Ureter (tissue), 1 donor: ENCODE measurements at places on chromosomes 2 and 18. TPM values are rescaled to one million over a fixed set of nuclear protein-coding genes. Genes with fewer than 3 reads are reported as not detected.

Gene HOXD11
- total RNA-seq: 1.2 TPM

Gene SLC5A7
- 3.7 TPM for total RNA-seq

DNA sequence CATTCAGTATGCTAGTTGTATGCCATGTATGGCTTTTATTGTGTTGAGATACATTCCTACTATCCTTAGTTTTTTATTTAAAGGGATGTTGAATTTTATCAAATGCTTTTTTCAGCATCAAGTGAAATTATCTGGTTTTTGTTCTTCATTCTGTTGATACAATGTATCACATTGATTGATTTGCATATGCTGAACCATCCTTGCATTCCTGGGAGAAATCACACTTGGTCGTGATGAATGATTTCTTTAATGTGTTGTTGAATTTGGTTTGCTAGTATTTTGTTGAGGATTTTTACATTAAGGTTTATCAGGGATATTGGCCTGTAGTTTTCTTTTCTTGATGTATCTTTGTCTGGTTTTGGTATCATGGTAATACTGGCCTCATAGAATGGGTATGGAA is 49.7 kb downstream of the CD28 start:
- no peak for DNase-seq

- DNase-seq: no peak
These were observed 125.5 kb upstream of the XIRP2 start for GRCh38 chr2:166762746-166763145.

Gene LINC00305
- not detected for total RNA-seq

Gene MAB21L4
- 2.5 TPM for total RNA-seq

Gene CAD
- total RNA-seq: 63.6 TPM

Gene UBE2E3
- 91.4 TPM for total RNA-seq

Gene EVX2
- total RNA-seq: not detected

- no peak for DNase-seq
These were observed 9.6 kb upstream of the ALPK2 start for GRCh38 chr18:58638441-58638840.

- DNase-seq: no peak
These were observed 91.8 kb downstream of the LOXHD1 start for GRCh38 chr18:46565256-46565655.

- DNase-seq: no peak
These were observed 75.4 kb downstream of the FHOD3 start for GRCh38 chr18:36372903-36373311.

Gene PCARE
- not detected for total RNA-seq

Gene SAG
- total RNA-seq: not detected

- no peak for DNase-seq
These were observed 72.7 kb downstream of the CLIP4 start for GRCh38 chr2:29187926-29188325.

Gene DSC2
- 5.1 TPM for total RNA-seq

DNA sequence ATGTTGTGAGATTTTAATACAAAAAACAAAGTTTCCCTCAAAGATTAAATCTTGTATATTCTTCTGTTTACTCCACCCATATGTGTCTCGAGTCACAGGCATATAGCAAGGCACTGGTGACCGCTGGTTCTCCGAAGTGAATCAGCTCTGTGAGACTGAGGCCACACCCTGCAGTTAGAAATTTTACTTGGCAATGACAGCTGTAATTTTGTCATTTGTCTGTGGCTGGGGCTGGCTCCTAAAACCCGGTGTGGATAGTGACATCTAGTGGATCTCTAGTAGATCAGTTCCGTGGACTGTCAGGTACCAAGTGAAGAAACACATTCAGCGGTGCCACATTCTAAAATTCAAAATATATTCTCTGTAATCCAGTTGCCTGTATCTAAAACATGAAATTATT is 278.0 kb downstream of the NEDD4L start:
- DNase-seq: peak; percentile 84

Gene MC5R
- total RNA-seq: not detected

- no peak for DNase-seq
These were observed 2.1 kb downstream of the DNAH7 start for GRCh38 chr2:196066291-196067087.

Gene WBP1
- 100 TPM for total RNA-seq

DNA sequence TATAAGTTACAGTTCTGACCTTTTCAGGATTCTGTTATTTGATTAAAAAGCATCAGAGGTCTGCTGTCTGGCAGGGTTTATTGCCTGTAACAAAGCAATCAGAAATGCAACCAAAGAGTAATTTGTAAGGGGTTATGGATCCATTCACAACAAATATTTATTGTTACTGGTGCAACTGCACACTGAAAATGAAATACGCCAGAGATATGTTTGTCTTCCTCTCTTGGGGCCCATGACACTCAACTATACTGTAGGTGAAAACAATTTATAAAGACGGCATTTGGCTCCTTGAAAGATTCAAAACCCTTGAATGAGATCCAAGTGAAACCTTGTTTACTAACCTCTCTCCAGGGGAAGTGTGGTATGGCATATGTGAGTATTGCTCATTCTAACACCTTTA is 452.2 kb downstream of the MBD2 start:
- DNase-seq: no peak

Gene FTCDNL1
- 1.5 TPM for total RNA-seq

Gene KDSR
- 57.6 TPM for total RNA-seq

GRCh38 chr2:235463893-235464292 is 29.9 kb upstream of the AGAP1 start:
- DNase-seq: no peak

GRCh38 chr18:69840001-69840400 is 107.7 kb downstream of the CD226 start:
- DNase-seq: no peak

DNA sequence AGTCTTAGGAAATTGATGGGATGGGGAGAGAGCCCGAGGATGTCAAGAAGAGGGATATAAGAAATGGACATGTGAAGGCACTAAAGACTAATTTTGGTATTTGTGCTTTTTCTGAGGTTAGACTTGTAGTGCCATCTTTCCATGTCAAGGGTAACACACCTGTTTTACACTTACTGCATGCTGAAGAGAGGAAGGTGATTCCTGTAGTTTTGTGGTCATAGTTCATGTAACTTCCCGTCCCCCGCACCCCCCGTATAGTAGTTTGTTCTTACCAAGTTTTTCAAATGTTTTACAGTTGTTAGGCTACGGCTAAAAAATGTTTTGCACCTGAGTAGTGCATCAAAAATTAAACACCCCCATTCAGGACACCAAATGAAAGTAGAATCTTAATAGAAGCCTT is 73.8 kb downstream of the CLIP4 start:
- DNase-seq: no peak

DNA sequence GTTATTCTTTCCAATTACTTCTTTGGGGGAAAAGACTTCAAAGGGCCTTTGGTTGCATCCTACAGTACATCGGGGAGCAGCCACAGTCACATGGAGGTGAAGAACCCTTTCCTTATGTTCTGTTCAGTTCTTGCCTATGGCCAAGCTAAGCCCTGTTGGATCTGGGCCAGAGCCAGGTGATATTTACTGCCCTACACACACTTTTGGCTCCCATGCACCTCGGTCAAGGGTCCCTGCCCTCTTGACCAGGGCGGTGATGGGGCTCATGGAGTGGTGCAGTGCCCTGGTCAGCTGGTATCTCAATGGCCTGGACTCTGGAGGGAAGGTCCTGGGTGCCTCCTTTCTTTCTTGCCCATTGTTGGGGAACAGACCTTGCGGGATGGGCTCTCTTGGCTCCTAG is 98.7 kb downstream of the VAPA start:
- DNase-seq: no peak

Gene ADAM23
- 0.78 TPM for total RNA-seq

DNA sequence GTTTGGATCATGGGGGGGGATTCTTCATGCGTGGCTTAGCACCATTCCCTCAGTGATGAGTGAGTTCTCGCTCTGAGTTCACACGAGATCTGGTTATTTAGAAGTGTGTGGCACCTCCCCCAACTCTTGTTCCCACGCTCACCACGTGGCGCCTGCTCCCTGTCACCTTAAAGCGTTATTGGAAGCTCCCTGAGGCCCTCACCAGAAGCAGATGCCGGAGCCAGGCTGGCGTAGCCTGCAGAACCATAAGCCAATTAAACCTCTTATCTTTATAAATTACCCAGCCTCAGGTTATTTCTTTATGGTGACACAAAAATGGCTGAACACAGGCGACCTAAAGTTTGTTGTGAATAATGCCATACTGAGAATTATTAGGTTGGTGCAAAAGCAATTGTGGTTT is 10.5 kb upstream of the MTCL1 start:
- DNase-seq: no peak

Gene ALK
- total RNA-seq: 0.36 TPM

- DNase-seq: no peak
These were observed 342.4 kb downstream of the AKAIN1 start for GRCh38 chr18:4854671-4855070.

- no peak for DNase-seq
These were observed 107.7 kb downstream of the PDE11A start for GRCh38 chr2:177964892-177965291.

DNA sequence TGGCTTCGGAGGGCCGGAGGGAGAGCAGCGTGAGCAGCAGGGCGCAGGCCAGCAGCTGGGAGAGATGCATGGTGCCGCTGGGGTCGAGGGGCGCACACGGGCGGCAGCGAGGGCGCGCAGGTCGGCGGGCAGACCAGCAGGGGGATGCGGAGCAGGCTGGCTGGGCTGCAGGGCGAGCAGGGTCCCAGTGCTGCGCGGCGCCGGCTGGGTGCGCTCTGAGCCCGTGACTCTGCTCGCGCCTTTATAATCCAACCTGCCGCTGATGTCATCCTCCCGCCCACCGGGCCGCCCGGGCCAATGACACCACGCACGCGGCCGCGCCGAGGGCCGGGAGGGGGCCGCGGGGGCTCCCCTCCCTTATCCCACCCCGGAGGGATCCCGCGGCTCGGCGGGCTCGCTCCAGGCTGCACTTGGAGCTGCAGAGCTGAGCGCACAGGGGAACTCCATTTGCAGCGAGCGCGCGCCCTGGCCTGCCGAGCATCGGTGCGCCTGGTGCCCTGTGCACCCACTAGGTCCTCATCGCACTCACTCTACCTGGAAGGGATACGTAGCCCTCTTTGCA is at the start of gene NPPC:
TSS of gene NPPC (minus strand) at position 217 of the 562 bp plus-strand sequence. CDS start at position 70, 147 bp downstream.
- DNase-seq: no peak

DNA sequence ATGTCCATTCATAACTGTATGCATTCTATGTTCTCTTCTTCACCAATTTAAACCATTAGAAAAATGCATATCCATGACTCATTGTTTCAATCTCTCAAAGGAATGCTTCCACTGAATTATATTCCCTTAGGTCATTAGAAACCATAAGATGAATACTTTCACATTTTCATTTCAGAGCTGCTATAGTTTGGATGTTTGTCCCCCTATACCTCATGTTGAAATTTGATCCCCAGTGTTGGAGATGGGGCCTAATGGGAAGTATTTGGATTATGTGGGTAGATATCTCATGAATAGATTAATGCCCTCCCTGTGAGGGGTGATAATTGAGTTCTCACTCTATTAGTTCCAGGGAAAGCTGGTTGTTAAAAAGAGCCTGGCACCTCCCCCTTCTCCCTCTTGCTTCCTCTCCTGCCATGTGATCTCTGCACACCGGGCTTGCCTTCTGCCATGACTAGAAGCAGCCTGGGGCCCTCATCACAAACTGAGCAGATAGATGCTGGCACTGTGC is 35.7 kb downstream of the THUMPD2 start:
- DNase-seq: no peak

DNA sequence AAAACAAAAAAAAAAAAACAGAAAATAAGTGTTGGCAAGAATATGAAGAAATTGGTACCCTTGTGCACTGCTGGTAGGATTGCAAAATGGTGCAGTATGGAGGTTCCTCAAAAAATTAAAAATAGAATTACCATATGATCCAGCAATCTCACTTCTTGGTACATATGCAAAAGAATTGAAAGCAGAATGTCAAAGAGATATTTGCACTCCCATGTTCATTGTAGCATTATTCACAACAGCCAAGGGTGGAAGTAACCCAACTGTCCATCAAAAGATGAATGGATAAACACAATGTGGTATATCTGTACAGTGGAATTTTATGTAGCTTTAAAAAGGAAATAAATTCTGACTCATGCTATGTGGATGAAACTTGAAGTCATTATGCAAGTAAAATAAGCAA is 72.8 kb upstream of the POU3F3 start:
- DNase-seq: no peak

DNA sequence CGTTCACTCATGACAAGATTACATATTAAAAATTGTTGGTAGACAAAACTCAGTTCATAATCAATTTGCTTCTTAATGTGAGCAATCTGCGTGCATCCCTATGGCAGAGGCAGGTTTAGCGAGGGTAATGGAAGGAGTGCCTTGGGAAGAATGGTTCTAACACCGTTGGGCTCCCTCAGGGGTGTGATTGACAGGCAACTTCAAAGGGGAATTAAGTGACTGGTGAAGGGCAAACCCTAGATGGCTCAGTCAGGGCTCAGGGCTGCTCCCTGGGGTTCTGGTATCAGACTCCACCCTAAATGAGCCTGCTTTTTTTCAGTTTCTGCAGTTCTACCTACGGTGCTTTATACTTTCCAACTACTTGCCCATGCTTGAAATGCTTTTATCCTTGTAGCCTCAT is 419.5 kb upstream of the CELF4 start:
- DNase-seq: no peak

Gene LRATD1
- total RNA-seq: 27.5 TPM

- DNase-seq: no peak
These were observed 804.5 kb upstream of the POU3F3 start for GRCh38 chr2:104049438-104049837.

Gene MEP1B
- total RNA-seq: not detected

DNA sequence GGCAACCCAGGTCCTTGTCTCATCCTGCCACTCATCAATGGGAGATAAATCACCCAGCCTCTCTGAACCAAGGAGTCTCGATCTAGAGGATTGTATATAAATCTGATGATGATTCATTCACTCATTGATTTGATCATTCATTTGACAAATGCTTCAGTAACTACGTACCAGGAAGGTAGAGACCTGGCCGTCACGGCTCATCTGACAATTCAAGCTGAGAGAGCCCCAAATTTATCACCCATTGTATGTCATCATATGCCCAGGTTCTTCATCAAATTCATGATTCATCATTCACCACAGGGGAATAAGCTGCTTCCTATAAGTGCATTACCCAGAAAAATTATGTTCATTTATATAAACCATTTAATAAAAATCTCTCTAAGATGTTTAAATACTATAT is 116.9 kb downstream of the FAM161A start:
- no peak for DNase-seq

GRCh38 chr18:23735021-23735464 is 45.8 kb downstream of the LAMA3 start:
- no peak for DNase-seq

- DNase-seq: peak; percentile 28
These were observed 318.1 kb upstream of the HS6ST1 start for GRCh38 chr2:128636802-128637147.

- no peak for DNase-seq
These were observed 10.5 kb downstream of the ANKRD29 start for GRCh38 chr18:23652232-23652631.

- DNase-seq: no peak
These were observed 47.2 kb downstream of the MAP2 start for GRCh38 chr2:209471037-209471436.

- DNase-seq: no peak
These were observed 8.1 kb downstream of the FBXO48 start for GRCh38 chr2:68458981-68459380.
